ENCODE measurements at places on chromosomes 6 and 20.

GRCh38 chr6:107769053-107769658 lies 55.0 kb downstream of the SCML4 start:
- no peak for DNase-seq

- no peak for DNase-seq
These were observed 313.4 kb downstream of the CDH26 start for GRCh38 chr20:60271597-60271996.

DNA sequence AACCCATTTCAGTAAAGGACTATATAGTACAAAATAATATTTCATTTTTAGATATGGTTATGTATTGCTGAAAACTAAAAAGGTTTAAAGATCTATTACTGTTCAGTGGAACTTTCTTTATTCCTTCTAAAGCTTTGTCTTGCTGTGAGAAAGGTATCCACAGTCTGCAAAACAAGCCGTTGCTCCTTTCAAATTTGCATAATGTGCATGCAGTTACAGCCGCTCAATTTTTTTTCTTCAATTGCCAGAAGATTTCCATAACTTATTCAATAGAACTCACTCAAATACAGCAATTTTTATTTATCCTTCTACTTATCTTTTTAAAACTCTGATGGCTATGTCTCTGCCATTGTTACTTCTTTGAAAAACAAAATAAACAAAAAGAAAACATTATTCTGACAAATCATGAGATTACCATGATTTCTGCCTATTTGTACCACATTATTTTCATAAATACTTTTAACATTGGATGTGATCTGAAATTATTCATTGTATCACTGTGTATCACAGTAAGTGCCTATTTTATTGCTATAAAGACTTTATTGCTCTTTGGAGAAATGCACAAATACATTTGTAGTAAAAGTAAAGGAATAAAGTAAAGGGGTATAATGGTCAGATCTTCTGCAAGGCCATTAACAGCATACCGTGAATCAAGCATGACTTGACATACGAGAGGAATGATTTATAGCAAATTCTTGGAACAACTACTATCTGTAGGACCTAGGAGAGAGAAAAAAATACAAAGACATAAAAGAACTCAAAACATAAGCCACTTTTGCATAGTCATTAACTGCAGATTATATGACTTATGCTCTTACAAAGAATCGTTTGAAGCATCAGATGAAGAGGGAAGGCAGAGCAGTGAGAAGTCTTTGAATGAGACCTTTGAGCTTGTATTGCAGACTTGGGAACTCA lies 29.6 kb upstream of the HBS1L start:
- no peak for DNase-seq

- DNase-seq, result no peak
These were observed 29.1 kb downstream of the TXLNB start for GRCh38 chr6:139262519-139263300.

DNA sequence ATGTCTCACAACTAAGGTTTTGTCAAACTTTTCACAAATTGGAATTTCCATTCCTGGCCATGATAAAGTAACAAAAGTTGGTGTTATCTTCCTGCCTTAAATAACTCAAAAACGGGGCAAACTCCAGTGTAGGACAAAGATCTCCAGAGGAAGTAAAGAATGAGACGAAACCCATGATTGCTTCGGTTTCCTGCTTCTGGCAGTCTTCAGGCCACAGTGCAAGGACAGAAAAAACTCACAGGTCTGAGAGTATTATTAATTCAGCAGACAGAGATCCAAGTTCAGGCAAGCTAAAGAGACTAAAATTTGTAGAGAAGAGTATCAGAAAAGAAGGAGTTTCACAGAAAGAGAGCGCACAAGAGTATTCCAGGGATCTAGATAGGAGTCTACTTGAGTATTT lies 64.8 kb upstream of the RCAN2 start:
- DNase-seq, result no peak

DNA sequence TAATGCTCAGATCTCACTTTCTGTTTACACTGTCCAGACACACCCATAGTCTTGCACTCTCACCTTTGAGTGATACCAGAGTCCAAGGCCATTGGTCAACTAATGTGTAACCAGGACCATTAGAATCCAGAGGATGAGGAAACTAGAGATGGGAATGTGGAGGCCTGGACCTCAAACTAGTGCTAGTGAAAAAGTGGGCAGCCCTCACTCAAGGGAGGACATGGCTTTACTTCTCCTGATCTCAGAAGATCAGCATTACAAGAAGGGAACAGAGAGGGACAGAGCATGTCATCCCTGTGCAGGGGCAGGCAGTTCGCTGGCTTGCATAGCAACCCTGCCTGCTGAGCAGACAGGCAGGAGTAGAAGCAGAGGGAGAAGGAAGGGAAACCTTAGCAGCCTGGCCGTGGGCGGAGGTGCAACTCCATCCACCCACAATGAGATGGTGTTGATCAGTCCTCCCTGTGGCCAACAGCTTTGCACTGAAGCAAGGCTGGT lies 22.6 kb upstream of the XRN2 start:
- no peak for DNase-seq

DNA sequence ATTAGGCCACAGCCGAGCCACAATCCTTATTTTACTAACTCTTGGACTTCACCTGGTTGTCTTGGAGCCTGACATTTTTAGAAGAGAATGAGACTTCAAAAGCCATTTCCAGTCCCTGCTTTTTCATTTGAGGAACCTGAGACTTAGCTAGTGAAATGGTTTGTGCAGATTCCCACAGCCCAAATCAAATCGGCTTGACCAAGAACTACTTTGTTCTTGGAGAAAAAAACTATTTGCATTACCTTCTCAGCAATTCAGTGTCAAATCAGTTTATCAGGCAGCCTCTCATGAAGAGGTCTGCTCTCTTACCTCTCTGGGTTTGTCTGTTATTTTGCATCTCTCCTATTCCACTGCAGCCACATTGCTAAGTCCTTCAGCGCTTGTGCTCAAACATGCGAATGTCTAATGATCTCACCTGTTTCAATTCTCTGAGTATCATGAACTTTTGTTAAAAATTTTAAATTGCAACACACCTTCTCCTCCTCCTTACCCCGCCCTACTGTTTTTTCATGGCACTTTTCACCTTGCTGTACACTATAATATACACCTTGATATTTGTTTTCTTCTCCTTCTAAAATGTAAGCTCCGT lies 573 bp upstream of the IFNGR1 start:
- DNase-seq, result no peak

- peak; percentile 48 for DNase-seq
These were observed 169.5 kb downstream of the FRK start for GRCh38 chr6:115891111-115891669.

DNA sequence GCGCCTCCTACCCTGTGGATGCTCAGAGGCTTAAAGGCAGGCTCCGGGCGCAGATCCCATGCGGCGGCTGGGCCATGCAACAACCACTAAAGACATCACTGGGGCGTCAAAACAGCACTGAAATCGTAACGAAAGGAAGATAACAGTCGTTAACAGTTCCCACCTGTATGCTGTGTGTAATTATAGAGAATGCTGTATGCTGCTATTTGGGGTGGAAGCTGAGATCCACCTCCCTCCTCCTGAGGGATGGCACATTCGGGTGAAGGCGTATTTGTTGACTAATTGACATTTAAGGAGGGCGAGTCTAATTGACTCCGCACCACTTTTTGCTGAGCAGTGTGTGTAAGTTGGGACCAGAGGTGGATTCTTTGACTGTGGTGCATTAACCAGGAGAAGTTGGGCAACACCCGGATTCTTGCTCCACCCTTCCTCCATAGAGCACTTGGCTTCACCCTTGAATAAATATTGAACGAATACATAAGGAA lies 687 bp downstream of the SLC35A1 start:
- peak; percentile 70 for DNase-seq

DNA sequence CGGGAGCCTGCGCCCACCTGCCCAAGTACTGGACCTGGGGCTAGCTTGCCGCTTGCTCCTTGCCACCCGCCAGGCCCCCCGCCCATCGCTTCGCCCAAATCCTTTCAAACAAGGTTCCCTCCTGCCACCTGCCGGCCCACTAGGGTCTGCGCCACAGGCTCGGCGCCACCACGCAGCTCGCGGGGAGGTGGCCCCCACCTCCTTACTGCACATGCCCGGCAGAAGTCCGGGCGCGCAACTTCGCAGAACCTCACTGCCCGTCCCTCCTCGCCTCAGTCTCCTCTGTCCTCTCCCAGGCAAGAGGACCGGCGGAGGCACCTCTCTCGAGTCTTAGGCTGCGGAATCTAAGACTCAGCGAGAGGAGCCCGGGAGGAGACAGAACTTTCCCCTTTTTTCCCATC lies 11.2 kb downstream of the GNAS-AS1 start:
- DNase-seq, result peak; percentile 35

DNA sequence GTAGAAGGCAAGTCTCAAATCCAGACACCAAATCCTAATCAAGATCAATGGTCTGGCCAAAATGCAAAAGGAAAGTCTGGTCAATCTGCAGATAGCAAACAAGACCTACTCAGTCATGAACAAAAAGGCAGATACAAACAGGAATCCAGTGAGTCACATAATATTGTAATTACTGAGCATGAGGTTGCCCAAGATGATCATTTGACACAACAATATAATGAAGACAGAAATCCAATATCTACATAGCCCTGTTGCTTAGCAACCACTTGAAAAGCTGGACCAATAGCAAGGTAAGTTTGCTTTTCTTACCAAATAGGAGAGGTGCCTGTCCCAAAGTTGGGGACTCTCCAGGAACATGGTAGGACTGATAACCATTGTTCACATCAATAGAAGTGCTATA lies 2.0 kb downstream of the SEMG2 start:
- DNase-seq, result no peak

- DNase-seq, result no peak
These were observed 166.1 kb downstream of the CD83 start for GRCh38 chr6:14283600-14284235.

- DNase-seq, result peak; percentile 92
These were observed 61.6 kb upstream of the SNX9 start for GRCh38 chr6:157761331-157761921.

- DNase-seq, result no peak
These were observed 231.4 kb downstream of the ARID1B start for GRCh38 chr6:157008568-157008967.

DNA sequence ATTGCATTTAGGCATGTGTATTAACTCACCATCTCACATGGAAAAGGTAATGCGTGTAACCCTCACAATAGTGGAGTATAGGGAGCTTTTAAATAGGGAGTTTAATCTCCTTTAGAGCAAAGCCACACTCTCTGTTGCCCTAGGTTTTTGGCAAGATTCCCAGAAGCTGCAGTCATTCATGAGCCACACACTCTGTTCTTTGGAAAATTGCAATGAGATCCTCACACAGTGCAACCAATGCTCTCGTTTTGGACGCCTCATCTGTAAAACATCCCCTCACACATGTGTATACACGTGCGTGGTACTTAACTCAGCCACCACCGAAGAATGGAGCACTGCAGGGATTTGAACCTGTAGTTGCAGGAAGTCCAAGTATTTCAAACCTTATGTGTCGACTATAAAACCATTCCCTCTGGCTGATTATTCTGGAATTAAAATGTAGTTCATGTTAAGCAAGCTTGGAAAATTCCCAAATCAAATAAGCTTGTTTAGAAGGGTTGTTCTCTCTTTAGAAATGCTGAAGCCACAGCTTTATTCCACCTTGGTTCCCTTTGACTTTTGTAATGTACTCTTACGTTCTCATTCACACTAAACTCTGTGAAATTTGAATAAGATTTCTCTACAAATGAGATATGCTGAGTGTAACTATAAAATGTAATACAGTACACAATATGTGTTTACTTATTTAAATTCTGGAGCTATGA lies 489.8 kb upstream of the MANEA start:
- DNase-seq, result peak; percentile 93

GRCh38 chr20:50321797-50322480 lies 131.3 kb downstream of the CEBPB start:
- DNase-seq, result peak; percentile 38

- DNase-seq, result no peak
These were observed 10.1 kb downstream of the ALDH5A1 start for GRCh38 chr6:24504649-24505586.

DNA sequence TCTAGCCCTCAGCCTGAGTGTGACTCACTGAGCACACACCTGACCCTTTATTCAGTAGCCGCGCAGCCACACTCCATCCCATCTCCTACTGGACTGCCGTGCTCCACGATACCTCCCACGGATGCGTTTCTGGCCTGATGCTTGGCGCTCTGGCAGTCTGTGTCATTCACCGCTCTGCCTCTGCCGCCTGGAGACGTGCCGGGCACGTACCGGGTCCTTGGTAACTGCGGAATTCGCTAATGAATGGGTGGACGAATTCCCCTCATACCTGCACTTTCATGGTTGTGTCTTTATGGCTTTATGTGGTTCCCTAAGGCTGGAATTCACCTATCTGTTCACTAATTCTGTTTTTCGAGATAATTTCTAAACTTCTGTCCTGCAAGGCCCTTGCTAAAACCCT lies 405.7 kb downstream of the QKI start:
- DNase-seq, result no peak

GRCh38 chr6:127013865-127014264 lies 104.6 kb upstream of the RSPO3 start:
- no peak for DNase-seq

GRCh38 chr20:63807654-63808053 lies 23.4 kb downstream of the ZBTB46 start:
- DNase-seq, result no peak

DNA sequence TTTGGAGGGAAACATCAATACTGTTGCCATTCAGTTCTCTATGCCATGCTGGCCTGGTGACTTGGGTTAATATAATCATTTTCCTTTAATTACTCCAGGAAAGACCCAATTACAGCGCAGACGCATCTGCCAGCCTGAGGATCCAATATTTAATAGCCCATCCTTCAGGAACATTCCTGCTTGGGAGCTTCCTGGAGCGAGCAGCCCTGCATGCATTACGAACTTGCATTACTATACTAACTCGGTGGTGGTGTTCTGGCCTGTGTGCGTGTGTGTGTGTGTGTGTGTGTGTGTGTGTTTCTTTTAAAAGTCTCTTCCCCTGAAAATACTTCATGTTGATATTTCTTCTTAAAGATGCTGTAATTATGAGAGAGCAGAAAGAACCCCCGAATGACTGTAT lies 26.5 kb downstream of the PMEPA1 start:
- DNase-seq, result no peak
